ENCODE measurements at places on chromosomes 2 and 18.

- DNase-seq: no peak
Measured at GRCh38 chr2:26451700-26452099, 26.2 kb downstream of the OTOF start.

GRCh38 chr2:185463481-185463880 is 275.1 kb upstream of the FSIP2 start:
- no peak for DNase-seq

DNA sequence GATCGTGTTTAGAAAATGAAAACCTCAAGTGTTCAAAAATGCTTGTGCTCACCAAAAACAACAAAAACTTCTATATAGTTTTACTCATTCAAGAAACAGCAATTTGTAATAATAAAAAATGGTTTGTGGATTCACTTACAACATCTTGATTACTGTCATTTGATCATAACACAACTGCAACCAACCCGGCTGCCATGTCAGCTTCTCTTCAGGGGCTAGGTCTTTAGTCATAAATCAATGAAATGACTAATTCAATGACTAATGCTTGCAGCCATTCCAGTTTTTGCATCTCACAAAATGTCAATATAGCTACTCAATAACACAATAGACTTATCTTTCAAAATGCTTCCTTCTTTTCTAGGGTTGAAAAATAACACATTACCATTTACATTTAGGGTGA is 128.0 kb downstream of the OLA1 start:
- DNase-seq: no peak

GRCh38 chr2:121350402-121350775 is 65.4 kb upstream of the TFCP2L1 start:
- no peak for DNase-seq

- DNase-seq: no peak
Measured at GRCh38 chr2:234487356-234487755, 9.5 kb downstream of the ARL4C start.

GRCh38 chr2:40450796-40451430 is 977 bp downstream of the SLC8A1 start:
- DNase-seq: no peak

DNA sequence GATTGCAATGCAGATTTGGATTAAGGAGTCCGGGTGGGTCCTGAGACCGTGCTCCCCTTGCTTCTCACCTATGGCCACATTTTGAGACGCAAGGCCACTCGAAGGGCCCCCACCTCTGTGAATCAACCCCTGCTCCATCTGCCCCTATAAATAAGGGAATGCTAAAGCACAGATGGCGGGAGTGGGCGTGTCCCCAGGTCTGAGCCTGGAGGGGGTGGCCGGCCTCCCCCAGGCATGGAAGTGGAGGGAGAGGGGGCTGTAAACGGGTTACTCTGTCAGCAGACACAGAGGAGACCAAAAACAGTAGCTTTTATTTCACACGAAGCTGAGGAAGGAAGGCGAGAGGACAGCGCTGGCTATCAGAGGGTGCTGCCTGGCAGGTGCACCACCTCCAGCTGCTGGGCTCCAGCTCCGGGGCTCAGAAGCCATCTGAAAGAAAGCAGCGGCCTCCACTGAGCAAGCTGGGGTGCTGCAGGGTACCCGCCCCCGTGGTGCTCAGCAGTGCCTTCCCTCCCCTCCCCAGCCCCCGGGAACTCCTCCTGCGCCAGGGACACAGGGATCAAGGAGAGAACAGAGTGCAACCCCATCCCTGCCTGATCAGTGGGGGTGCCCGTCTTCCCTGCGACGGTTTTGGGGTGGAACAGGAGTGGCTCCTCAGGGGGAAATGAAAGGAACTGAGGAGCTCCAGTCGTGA is 56.7 kb upstream of the RAB6C start:
- no peak for DNase-seq

- DNase-seq: no peak
Measured at GRCh38 chr2:101658387-101658786, 39.1 kb upstream of the MAP4K4 start.

DNA sequence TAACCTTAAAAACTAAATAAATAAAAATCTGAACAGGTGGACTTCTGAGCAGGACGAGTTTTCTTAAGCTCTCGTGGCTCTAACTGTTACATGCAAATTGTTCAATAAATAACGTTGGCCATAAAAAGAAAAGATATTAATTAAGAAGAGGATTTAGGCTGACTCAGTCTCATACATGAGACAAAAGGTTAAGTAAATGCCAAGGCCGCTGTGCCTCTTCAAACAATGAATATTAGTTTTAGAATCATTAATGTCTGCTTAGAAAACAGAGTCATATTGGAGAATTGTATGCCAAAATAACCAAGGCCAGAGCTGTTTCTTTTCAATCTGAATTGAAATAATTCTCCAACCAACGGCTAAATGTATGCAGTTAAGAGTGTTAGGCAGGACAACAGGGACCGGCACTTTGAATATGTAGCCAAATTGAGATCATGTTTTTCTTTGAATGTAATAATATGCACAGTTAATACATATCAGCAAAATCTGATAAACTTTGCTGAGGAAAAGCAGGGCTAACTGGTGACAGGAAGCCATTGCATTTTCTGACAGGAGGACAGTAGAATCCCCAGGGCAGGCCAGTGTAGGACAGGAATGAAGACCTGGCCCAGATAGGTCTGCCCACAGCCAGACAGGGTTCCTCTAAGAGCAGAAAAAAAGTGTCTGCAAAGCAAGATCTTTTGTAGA is 1041.4 kb upstream of the FANCL start:
- DNase-seq: no peak

GRCh38 chr18:28086670-28087552 is 90.0 kb downstream of the CDH2 start:
- DNase-seq: no peak

DNA sequence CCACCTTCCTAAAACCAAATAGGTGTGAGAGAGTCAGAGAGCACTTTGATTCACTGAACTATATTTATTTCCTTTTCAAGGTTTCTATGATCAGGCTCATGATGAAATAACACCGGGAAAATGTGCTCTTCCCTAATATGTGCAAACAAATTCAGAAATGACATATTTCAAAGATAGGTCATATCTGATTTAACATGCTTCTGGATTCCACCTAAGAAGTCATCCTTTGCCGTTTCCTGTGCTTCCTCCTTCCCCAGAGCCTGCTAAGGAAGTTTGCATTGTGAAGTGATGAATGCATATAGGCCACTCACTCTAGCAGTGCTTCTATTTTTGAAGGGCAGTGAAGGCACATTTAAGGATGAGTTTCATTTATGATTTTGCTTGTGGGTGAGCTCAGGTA is 327.6 kb downstream of the TDRD15 start:
- DNase-seq: no peak

- no peak for DNase-seq
Measured at GRCh38 chr2:143716522-143716921, 587.3 kb downstream of the ARHGAP15 start.

DNA sequence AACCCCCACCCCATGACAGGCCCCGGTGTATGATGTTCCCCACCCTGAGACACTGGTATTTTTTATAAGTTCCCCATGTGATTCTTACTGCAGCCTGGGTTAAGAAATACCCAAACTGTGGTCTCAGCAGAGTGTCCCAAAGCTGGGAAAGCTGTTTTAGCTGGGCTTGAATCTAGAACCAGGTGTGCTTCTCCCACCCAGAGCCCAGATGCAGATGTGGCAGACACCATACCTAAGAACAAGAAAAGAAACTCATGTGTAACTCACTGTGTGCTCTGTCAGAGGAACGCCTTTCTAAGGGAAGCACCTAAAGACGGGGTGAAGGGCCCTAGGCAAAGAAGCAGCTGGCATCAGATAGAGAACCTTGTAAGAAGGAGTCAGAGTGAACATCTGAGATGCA is 23.9 kb downstream of the DOK1 start:
- no peak for DNase-seq

DNA sequence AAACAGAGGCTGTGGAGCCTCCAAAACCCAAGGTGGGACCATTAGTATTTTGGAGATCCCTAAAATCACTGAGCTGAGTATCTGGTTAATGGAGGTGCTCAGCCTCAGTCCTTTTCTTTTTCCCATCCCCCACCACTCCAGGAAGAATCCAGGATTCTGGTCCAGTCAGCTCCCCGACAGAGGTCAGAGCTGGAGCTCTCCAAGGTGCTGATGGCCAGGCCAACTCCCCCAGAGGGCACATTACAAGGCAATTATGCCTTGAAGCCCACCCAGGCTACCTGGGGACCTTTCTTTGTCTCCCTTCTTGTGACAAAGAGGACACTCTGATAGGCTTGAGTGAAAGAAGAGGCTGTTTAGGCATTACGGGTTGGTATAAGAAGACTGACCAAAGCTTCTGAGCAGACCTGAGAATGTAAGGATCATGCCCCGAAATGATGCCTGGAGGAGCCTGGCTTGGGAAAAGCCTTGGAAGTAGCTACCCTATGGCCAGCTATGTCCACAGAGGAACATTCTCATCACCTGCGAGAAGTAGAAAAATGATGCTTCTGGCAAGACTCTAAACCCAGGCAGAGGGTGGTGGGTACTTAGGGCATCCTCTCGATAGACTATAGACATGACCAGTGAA is 102.5 kb upstream of the LDAH start:
- DNase-seq: no peak

DNA sequence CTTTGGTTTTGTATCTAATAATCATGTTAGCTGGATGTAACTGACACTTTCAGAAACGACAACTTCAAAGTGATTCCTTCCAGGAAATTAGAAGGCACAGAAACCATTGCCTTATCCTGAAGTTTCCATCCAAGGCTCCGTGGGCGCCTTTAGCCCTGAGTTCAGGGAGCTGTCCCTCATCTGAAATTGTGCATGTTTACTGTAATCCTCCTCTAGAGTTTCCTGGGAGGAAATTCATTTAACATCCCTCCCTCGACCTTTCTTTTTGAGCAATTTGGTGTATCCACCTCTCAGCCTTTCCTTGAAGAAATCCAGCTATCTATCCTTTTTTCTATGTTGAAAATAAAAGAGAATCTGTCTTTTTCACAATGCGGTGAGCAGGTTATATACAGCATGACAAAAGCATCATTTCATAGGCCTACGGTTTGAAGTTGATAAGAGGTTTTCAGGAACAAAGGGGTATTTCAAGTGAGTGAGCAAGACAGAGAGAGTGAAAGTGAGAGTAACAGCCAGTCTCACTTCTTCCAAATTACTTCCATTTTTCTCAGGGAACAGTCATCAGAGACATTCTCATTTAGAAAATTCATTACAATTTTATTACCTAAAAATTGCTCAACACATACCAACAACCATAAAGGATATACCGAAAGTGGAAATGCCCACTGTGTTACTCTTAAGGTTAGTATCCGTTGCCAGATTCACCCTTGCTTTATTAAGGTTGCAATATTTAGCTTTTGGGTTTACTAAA is 167.3 kb downstream of the MREG start:
- no peak for DNase-seq

GRCh38 chr2:149744865-149745264 is 157.3 kb upstream of the MMADHC start:
- no peak for DNase-seq

GRCh38 chr2:146917431-146918042 is 927.3 kb upstream of the ACVR2A start:
- DNase-seq: no peak

DNA sequence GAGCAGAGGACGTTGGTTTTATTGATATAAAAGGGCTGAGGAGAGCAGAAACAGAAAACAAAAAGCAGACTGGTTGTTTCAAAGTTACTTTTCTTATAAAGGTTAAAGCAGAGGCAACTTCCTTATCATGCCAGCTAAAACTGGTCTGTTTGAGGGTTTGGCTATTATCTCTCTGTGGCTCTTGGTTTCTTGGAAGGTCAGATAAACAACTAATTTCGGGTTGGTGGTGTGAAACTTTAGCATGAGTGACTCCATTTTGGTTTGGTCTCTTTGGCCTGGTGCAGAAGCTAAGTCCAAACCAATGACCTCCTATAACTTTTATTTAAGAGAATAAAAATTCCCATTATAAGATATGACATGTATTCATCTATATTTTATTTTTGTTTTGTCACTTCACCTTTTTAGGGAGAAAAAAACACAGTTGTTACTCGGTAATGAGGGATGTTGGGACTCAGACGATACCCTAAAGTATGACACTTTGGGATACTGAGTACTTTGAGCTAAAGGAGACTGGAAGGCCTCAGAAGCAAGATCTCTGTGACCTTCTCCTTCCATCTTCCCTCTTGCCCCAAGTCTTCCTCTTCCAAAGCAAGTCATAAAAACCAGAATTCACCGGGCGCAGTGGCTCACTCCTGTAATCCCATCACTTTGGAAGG is 23.3 kb downstream of the TNFAIP6 start:
- no peak for DNase-seq

DNA sequence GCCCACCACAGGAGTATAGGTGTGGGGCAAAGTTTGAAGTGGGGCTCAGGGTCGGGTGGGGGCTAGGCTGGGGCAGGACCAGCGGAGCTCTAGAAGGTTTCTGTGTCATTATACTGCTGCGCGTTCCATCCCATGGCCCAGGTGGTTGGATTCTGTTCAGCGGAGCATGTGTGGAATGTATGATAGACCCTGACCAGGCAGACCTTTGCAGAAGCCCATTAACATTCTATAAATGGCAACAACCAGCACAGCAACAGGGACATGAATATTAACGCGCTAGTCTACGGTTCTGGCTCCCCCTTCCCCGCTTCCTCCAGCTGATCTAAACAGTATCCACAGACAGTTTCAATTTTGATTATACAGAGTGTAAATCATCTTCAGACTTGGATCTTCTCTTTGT is 4.1 kb upstream of the PRKCE start:
- no peak for DNase-seq

- no peak for DNase-seq
Measured at GRCh38 chr2:239807568-239807967, 217.6 kb downstream of the NDUFA10 start.

DNA sequence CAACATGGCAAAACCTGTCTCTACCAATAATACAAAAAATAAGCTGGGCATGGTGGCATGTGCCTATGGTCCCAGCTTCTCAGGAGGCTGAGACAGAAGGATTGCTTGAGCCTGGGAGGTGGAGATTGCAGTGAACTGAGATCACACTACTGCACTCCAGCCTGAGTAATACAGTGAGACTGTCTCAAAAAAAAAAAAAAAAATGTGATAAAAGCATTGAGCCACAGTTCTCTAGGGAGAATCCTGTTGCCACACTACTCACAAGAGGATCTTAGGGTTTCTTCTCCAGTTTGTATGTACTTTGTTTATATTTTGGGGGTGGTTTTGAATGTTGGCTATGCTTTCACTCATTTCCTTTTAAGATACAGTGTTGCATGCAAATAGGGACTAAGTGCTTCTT is 62.0 kb downstream of the TMEM185B start:
- no peak for DNase-seq

DNA sequence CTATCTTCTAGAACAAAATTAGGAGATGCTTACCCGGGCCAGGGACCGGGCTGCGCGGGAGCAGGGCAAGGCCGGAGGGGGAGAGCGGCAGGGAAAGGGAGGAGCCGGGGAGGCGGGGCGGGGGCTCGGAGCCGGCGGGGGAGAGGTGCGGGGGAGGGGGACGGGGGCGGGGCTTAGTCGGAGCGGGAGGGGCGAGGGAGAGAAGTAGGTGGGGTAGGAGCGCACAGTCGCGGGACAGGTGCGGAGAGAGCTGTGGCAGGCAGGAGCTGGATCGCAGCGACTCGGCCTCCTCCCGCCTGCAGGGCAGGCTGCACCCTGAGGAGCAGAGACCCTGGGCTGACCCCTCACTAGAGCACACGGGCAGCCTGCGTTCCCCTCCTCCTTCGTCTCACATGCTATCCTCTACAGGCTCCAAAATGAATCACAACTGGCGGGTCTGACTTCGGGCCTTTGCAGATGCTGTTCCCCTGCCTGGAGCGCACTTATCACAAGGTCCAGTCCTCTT is 290.3 kb downstream of the CELF4 start:
- no peak for DNase-seq

- DNase-seq: peak; percentile 28
Measured at GRCh38 chr2:179264368-179265081, at the start of gene SESTD1. SESTD1 (minus strand) TSS chr2:179264832; CDS start chr2:179191841, 72,991 bp downstream.

- DNase-seq: no peak
Measured at GRCh38 chr18:63787673-63788072, 12.5 kb downstream of the SERPINB7 start.

GRCh38 chr18:58536202-58536516 is 92.7 kb downstream of the ALPK2 start:
- no peak for DNase-seq

All from activated CD4-positive, alpha-beta T cell treated with anti-CD3 and anti-CD28 coated beads for 1 hour (primary cell).